Activated T-helper 1 cell treated with anti-CD3 and anti-CD28 coated beads, Interleukin-2, amount 50 U/mL, for 16 hours (primary cell): ENCODE measurements at places on chromosomes 6 and 20.

GRCh38 chr6:127199470-127199869 lies 67.2 kb upstream of the RNF146 start:
- DNase-seq: no peak

GRCh38 chr20:50983321-50983720 lies 24.7 kb downstream of the MOCS3 start:
- no peak for DNase-seq

GRCh38 chr6:169725125-169726048 lies 1.1 kb upstream of the PHF10 start:
- peak; percentile 3 for DNase-seq

DNA sequence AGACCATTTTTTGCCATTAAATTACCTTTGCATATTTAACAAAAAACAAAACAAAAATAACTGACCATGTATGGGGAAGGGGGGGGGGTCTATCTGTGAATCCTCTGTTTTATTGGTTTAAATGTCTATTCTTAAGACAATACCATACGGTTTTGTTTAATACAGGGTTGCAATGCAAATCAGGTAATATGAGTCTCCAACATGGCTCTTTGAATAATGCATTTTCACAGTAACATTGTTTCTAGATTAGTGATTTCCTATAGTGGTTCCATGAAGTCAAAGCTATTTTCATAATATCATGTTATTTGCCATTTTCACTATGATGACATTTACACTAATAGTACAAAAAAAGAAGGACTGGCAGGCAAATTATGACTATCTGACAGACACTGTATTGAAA lies 64.7 kb upstream of the LYRM2 start:
- DNase-seq: no peak

DNA sequence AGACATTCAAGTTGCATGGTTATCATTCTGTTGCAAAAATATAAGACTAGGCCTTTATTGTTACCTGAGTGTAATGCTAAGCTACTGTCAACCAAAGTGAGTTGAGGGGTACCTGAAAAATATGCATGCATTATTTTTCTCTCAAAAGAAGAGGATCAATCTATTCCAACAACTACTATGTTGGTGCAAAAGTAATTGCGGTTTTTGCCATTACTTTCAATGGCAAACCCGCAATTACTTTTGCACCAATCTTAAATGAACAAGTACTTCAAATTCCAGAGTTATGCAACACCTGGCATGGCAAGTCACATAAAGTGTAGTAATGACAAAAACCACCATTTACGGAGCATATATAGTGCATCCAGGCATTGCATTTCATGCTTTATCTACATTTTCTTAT lies 307.0 kb upstream of the NOX3 start:
- DNase-seq: no peak

DNA sequence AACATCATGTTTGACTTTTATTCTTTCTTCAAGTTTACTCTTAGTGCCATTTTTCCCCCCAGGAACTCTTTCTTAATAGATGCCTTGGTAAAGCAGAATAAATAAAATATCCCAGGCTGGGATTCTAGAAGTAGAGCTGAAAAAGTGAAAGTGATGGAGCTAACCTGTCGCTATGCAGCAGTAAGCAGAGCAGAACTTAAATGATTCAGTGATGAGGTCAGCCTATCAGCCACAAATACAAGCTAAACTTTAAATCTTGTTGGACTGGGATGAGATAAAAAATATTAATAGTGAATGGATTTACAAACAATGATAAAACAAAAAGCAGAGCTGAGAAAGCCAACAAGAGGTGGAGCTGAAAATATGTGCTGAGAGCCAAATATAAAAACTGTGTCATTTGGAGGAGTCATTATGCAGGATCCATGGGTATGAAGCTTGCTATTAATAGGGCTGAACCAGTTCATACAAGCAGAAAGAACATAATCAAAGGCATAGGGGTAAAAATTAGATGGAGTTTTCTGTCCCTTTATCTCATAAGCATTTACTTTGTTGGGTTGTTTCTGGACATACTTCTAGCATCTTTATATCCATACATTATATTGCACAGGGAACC lies 877.8 kb downstream of the EPHA7 start:
- DNase-seq: no peak

GRCh38 chr20:62288535-62289105 lies 14.2 kb upstream of the ADRM1 start:
- DNase-seq: no peak

GRCh38 chr6:150334790-150335783 lies 33.7 kb upstream of the IYD start:
- DNase-seq: no peak
